ENCODE measurements at places on chromosomes 12 and 14. TPM values are rescaled to one million over a fixed set of nuclear protein-coding genes. Genes with fewer than 3 reads are reported as not detected.

GRCh38 chr12:59808317-59808910 lies 212.6 kb downstream of the SLC16A7 start:
- no peak overlapping the region for H3K27ac ChIP-seq
- H3K36me3 ChIP-seq: no peaks in the 10 kb centered on the region
- peak; percentile 13 for DNase-seq
- H3K4me1 ChIP-seq: no peaks in the 10 kb centered on the region
- no peaks in the 10 kb centered on the region for H3K27me3 ChIP-seq
- H3K4me3 ChIP-seq: no peak overlapping the region

DNA sequence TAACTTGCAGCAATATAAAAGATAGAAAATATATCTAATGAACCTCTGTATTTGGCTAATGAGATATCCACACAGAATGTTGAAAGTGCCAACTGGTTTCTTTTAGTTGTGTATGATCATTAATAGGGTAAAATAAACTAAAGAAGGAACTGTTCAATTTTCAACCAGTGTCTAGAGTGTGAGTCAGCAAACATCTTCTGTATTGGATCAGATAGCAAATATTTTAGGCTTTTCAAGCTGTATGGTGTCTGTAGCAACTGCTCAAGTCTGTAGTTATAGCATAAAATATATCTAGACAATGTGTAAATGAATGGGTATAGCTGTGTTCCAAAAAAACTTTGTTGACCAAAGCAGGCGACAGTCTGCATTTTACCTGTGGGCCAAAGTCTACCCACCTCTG lies 23.5 kb upstream of the NOVA1 start:
- no peaks in the 10 kb centered on the region for H3K27me3 ChIP-seq
- DNase-seq: no peak
- no peak overlapping the region for H3K4me3 ChIP-seq
- no peak overlapping the region for H3K27ac ChIP-seq

- H3K4me3 ChIP-seq: no peak overlapping the region
- no peaks in the 10 kb centered on the region for H3K4me1 ChIP-seq
- no peaks in the 10 kb centered on the region for H3K27me3 ChIP-seq
These were observed 20.2 kb downstream of the EVL start for GRCh38 chr14:100085462-100085861.

The FOXA1 gene
- total RNA-seq: 1.3 TPM

GRCh38 chr12:100163416-100164152 lies 20.9 kb upstream of the BLTP3B start:
- H3K4me1 ChIP-seq: peaks cover 4% of the 10 kb centered on the region
- no peaks in the 10 kb centered on the region for H3K27me3 ChIP-seq
- no peak overlapping the region for H3K27ac ChIP-seq
- peak; percentile 64 for DNase-seq

The KRT74 gene
- not detected for total RNA-seq

- H3K4me3 ChIP-seq: no peak overlapping the region
- no peak overlapping the region for H3K27ac ChIP-seq
- no peak for DNase-seq
- no peaks in the 10 kb centered on the region for H3K4me1 ChIP-seq
- no peaks in the 10 kb centered on the region for H3K36me3 ChIP-seq
These were observed 180.7 kb upstream of the NRXN3 start for GRCh38 chr14:77989441-77989991.

The RAP1B gene
- 79.2 TPM for total RNA-seq

- H3K4me3 ChIP-seq: no peak overlapping the region
- no peaks in the 10 kb centered on the region for H3K36me3 ChIP-seq
- H3K4me1 ChIP-seq: no peaks in the 10 kb centered on the region
- H3K27me3 ChIP-seq: no peaks in the 10 kb centered on the region
- H3K27ac ChIP-seq: no peak overlapping the region
These were observed 45.9 kb downstream of the IFNG start for GRCh38 chr12:68113644-68114043.

The TMEM52B gene
- not detected for total RNA-seq

- no peak overlapping the region for H3K4me3 ChIP-seq
- no peaks in the 10 kb centered on the region for H3K36me3 ChIP-seq
- H3K27me3 ChIP-seq: no peaks in the 10 kb centered on the region
- no peak for DNase-seq
- no peak overlapping the region for H3K27ac ChIP-seq
These were observed 7.3 kb downstream of the GPR84 start for GRCh38 chr12:54356951-54357356.

GRCh38 chr14:72740966-72741825 lies 152.7 kb downstream of the DPF3 start:
- no peaks in the 10 kb centered on the region for H3K27me3 ChIP-seq
- H3K36me3 ChIP-seq: no peaks in the 10 kb centered on the region
- H3K4me3 ChIP-seq: no peak overlapping the region
- DNase-seq: no peak

GRCh38 chr12:49929581-49929980 lies 21.0 kb upstream of the AQP2 start:
- H3K27me3 ChIP-seq: no peaks in the 10 kb centered on the region
- H3K4me1 ChIP-seq: no peaks in the 10 kb centered on the region
- no peak overlapping the region for H3K4me3 ChIP-seq
- H3K36me3 ChIP-seq: no peaks in the 10 kb centered on the region

The KRT2 gene
- total RNA-seq: not detected

DNA sequence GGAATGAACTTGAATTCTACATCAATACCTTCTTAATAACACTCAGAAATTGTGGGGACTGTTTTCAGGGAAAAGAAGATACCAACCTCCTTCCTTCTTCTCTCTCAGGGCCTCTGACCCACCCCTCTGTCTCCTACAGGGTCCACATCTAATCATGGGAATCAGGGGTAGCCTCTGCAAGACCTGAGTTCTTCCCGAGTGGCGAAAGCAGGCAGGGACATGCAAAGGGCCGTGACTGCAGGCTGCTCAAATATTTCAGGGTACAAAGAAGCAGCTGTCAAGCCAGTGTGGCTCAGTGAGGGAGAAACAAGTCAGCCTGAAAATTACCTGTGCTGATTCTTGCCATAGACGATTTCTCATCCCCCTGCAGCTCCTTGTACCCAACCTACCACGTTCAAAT lies 123.1 kb upstream of the PARP11 start:
- H3K4me3 ChIP-seq: no peak overlapping the region
- H3K27me3 ChIP-seq: peaks cover 35% of the 10 kb centered on the region
- no peaks in the 10 kb centered on the region for H3K4me1 ChIP-seq
- no peak overlapping the region for H3K27ac ChIP-seq

DNA sequence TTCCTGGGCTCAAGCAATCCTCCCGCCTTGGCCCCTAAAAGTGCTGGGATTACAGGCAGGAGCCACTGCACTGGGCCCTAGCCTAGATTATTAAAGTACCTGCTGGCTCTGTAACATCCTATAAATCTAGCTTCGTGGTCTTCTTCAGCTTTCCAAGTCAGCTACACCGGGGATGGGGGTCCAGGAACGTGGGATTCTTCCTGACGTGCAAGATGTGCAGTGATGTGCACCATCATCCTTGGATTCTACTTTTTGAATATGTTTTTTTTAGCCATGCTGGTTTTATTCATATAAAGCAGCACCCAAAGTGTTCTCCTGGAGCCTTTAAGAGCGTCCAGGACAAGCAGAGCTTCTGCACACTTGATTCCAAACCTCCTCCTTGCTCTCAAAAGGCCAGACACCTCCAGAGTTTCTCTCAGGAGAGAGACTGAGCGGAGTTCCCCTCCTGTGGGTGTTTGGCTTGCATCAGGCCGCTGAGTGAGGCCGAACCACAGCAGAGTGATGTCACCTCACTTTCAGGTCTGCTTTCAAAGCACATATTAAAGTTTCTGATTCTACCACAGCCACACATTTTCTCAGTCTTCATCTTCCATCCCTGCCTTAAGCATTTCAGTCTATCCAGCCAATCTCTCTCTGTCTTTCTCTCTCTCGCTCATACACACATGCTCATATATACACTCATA lies 33.4 kb downstream of the VCPKMT start:
- no peak overlapping the region for H3K4me3 ChIP-seq
- no peaks in the 10 kb centered on the region for H3K36me3 ChIP-seq
- no peak for DNase-seq
- no peaks in the 10 kb centered on the region for H3K4me1 ChIP-seq
- H3K27ac ChIP-seq: no peak overlapping the region
- no peaks in the 10 kb centered on the region for H3K27me3 ChIP-seq

- no peak for DNase-seq
- H3K4me3 ChIP-seq: no peak overlapping the region
- H3K36me3 ChIP-seq: peaks cover 7% of the 10 kb centered on the region
- H3K4me1 ChIP-seq: peaks cover 5% of the 10 kb centered on the region
- no peaks in the 10 kb centered on the region for H3K27me3 ChIP-seq
These were observed 1.9 kb downstream of the PTPN21 start for GRCh38 chr14:88552876-88553275.

- no peak overlapping the region for H3K27ac ChIP-seq
- peaks cover 4% of the 10 kb centered on the region for H3K4me1 ChIP-seq
- no peak overlapping the region for H3K4me3 ChIP-seq
- 0 out of 2 replicates have a peak, but pooled peaks cover 8% of the 10 kb centered on the region for H3K27me3 ChIP-seq
- H3K36me3 ChIP-seq: no peaks in the 10 kb centered on the region
- DNase-seq: no peak
These were observed 68.8 kb downstream of the LLPH start for GRCh38 chr12:66061557-66062289.

The RIMKLB gene
- total RNA-seq: 0.39 TPM

The ARID2 gene
- total RNA-seq: 30.5 TPM

The GPR84 gene
- not detected for total RNA-seq

DNA sequence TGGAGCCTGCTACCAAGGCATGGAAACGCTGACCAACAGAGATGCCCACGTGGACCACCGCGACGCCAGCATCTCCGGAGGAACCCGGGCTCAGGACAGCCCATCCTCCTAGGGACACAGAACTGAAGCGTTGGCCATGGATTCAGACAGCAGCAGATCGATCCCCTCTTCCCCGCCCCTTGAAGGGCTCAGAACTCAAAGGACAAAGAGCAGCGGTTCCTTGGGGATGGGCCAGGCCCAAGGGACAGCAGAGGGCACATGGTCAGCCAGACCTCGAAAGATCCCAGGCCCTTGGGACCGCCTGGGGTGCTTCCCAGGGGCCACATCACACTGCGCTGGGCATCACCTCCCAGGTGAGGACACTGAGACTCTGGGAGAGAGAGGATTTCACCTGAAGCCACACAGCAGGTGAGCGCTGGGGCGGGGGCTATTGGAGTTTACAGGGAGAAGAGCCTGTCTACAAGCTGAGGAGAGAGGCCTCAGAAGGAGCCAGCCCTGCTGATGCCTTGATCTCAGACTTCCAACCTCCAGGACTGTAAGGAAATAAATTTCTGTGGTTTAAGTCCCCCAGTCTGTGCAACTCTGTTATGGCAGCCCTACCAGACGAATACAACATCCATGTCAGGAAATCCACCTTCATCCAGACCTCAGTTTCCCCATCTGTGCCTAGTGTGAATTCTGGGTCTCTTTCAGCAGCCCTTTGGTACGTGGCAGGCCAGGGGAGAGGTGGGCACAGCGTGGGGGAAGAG lies 49.4 kb downstream of the CCNK start:
- H3K27me3 ChIP-seq: no peaks in the 10 kb centered on the region
- DNase-seq: no peak
- H3K4me1 ChIP-seq: no peaks in the 10 kb centered on the region
- no peak overlapping the region for H3K4me3 ChIP-seq
- H3K36me3 ChIP-seq: no peaks in the 10 kb centered on the region

DNA sequence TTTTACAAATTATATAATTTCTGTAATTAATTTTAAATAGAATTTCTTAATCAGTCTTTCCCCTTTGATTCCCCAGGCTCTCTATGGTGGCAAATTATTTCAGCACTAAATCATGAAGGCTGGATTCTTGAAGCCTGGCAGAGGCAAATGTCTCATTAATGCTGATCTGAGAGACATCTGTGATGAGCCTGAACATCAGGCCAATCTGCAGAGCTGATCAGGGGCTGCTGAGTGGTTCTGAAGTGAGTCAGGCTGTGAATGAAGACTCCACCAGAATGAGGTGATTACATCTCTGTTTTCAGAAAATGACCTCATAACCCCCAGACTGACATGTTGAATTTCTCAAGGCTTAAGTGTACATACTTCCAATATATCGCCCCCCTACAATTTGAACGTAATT lies 124.2 kb upstream of the MIS18BP1 start:
- DNase-seq: no peak
- H3K4me1 ChIP-seq: no peaks in the 10 kb centered on the region
- H3K4me3 ChIP-seq: no peak overlapping the region
- no peaks in the 10 kb centered on the region for H3K36me3 ChIP-seq
- H3K27ac ChIP-seq: no peak overlapping the region

The MSRB3 gene
- total RNA-seq: 8.2 TPM

- H3K36me3 ChIP-seq: peaks cover 2% of the 10 kb centered on the region
- DNase-seq: no peak
- H3K27ac ChIP-seq: no peak overlapping the region
- no peaks in the 10 kb centered on the region for H3K27me3 ChIP-seq
- no peak overlapping the region for H3K4me3 ChIP-seq
These were observed 26.9 kb downstream of the JAG2 start for GRCh38 chr14:105141486-105142281.

DNA sequence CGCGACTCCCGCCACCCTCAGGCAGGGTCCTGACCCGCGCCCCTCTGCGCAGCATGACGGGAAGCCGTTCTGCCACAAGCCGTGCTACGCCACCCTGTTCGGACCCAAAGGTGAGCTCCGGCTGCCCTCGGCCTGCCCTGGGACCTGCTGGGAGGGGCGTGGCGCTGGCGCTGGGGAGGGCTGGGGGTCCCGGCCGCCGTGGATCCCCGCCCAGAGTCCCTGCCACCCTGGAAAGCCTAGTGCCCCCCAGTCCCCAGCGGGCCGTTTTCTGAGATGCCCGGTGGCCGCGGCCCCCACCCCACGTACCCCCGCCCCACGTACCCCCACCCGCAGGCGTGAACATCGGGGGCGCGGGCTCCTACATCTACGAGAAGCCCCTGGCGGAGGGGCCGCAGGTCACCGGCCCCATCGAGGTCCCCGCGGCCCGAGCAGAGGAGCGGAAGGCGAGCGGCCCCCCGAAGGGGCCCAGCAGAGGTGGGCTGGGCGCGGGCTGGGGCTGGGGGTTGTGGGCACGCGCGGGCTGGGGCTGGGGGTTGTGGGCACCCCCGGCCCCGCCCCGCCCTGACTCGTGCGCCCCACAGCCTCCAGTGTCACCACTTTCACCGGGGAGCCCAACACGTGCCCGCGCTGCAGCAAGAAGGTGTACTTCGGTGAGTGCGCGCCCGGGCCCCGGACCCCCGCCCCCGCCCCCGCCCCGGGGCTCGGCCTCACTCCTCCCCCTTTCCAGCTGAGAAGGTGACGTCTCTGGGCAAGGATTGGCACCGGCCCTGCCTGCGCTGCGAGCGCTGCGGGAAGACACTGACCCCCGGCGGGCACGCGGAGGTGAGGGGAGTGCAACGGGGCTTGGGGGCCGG lies 4.0 kb downstream of the CRIP2 start:
- H3K27ac ChIP-seq: no peak overlapping the region
- H3K4me1 ChIP-seq: peaks cover 32% of the 10 kb centered on the region
- H3K36me3 ChIP-seq: no peaks in the 10 kb centered on the region
- no peaks in the 10 kb centered on the region for H3K27me3 ChIP-seq
- DNase-seq: no peak
- no peak overlapping the region for H3K4me3 ChIP-seq

Measured in HCT116 (cell line).